Upper lobe of right lung (tissue), 1 donor: ENCODE measurements at places on chromosomes 11 and 22. TPM values are rescaled to one million over a fixed set of nuclear protein-coding genes. Genes with fewer than 3 reads are reported as not detected.

OR51B5 gene
- not detected for total RNA-seq

MIOX gene
- not detected for total RNA-seq

POU2AF3 gene
- total RNA-seq: 1.8 TPM

CDKN1C gene
- total RNA-seq: 42.1 TPM

OR51E2 gene
- not detected for total RNA-seq

BRSK2 gene
- 0.26 TPM for total RNA-seq

MS4A6E gene
- total RNA-seq: not detected

APOL1 gene
- total RNA-seq: 92.8 TPM

DNA sequence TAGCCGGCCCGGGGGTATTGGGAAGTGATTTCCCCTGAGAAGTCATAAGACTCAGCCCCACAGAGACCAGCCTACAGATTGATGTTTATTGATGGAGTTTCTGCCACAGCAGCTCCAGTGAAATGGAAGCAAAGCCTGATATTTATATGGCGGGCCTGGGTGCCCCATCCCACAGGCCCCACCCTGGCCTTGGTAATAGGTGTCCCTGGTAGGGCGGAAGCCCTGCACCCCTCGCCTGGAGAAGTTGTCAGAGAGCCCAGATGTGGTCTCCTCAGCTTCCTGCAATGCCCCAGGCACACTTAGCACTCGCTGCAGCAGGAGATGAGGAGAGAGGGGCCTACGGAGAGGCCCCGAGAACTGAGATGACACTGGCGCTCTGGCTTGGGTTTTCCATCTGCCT lies 107.4 kb downstream of the MORC2 start:
- H3K4me3 ChIP-seq: no peak overlapping the region
- no peak overlapping the region for H3K27ac ChIP-seq
- H3K4me1 ChIP-seq: no peaks in the 10 kb centered on the region

- H3K36me3 ChIP-seq: peaks cover 89% of the 10 kb centered on the region
- DNase-seq: no peak
- H3K27me3 ChIP-seq: no peaks in the 10 kb centered on the region
- H3K4me3 ChIP-seq: no peak overlapping the region
- no peaks in the 10 kb centered on the region for H3K4me1 ChIP-seq
These were observed 32.2 kb upstream of the APOA1 start for GRCh38 chr11:116869610-116870009.

DNA sequence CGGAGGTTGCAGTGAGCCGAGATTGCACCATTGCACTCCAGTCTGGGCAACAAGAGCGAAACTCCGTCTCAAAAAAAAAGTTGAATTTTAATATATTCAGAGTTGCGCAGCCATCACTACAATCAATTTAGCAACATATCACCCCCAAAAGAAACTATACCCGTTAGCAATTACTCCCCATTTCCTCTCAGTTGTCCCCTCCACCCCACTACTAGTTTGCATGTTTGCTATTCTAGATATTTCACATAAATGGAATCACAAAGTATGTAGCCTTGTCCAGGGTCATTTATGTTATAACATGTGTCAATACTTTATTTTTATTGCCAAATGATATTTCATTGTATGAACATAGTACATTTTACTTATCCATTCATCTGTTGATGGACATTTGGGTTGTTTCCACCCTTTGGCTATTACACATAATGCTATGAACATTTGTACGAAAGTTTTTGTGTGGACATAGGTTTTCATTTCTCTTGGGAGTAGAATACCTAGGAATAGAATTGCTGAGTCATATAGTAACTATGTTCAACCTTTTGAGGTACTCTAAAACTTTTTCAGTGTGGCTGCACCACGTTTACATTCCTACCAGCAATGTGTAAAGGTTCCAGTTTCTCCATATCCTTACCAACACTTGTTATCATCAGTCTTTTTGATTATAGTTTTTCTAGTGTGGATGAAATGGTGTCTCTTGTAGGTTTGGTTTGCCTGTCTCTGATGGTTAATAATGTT lies 2.2 kb downstream of the ZNF143 start:
- H3K27me3 ChIP-seq: no peaks in the 10 kb centered on the region
- peak overlapping the region; percentile 98 for H3K27ac ChIP-seq
- DNase-seq: no peak
- peaks cover 14% of the 10 kb centered on the region for H3K4me1 ChIP-seq
- H3K36me3 ChIP-seq: no peaks in the 10 kb centered on the region
- peak overlapping the region; percentile 74 for H3K4me3 ChIP-seq

GRCh38 chr22:20395907-20396287 lies 1.9 kb downstream of the ZNF74 start:
- H3K27me3 ChIP-seq: no peaks in the 10 kb centered on the region
- H3K36me3 ChIP-seq: peaks cover 2% of the 10 kb centered on the region
- no peak overlapping the region for H3K4me3 ChIP-seq

- no peak overlapping the region for H3K4me3 ChIP-seq
- no peak overlapping the region for H3K27ac ChIP-seq
- H3K4me1 ChIP-seq: no peaks in the 10 kb centered on the region
- no peak for DNase-seq
These were observed 55.3 kb downstream of the ZNF143 start for GRCh38 chr11:9516113-9516512.

DNA sequence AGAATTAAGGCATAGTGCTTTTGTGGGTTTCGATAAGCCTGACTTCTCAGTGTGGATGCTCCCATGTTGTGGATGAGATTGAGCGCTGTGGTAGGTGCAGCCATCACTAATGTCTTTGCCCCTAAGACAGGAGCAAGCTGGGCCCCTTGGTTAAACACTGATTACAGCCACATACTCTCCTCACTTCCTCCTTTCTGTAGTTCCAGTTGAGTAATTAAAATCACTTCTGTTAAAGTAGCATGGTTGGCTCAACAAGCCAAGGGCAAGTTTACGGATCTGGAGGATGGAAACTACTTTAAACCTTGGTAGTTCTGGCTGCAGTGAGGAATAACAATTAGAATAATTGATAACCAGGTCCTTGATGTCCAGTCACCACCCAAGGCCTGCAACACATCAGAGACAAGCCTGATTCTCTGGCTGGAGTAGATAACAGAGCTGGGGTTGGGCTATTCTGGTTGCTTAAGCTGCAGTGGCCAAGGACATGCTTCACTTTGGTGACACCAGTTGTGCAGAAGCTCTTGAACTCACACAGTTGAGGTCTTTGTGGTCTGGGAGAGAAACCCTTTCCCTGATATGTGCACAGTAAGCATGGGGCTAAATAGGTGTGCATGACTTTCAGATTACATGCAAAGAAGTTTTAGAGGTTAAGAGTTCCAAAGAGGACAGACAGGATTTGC lies 81.3 kb downstream of the KIRREL3 start:
- no peaks in the 10 kb centered on the region for H3K4me1 ChIP-seq
- DNase-seq: no peak
- H3K36me3 ChIP-seq: no peaks in the 10 kb centered on the region
- no peak overlapping the region for H3K4me3 ChIP-seq
- H3K27ac ChIP-seq: no peak overlapping the region

GRCh38 chr11:84437071-84437980 lies 1151.2 kb upstream of the CCDC90B start:
- no peak overlapping the region for H3K27ac ChIP-seq
- H3K36me3 ChIP-seq: no peaks in the 10 kb centered on the region
- no peaks in the 10 kb centered on the region for H3K4me1 ChIP-seq
- H3K27me3 ChIP-seq: no peaks in the 10 kb centered on the region
- peak; percentile 64 for DNase-seq

DNA sequence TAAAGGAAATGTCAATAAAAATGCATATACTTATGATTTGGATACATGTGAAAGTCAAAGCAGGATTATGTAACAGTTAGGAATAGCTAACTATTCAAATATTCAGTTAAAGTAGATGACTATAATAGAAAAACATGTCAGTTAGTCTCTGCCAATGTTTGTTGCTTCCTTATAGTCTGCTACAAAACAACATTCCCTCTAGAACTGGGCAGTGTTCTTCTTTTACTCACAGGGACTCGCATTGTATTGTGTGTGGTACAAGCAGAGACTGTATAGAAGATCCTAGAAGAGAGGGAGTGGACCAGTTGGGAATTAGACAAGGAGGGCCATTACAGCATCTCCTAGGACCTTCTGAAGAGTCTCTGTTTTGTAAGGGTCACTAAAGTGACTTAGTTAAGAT lies 10.6 kb downstream of the ACAT1 start:
- no peaks in the 10 kb centered on the region for H3K27me3 ChIP-seq
- peaks cover 46% of the 10 kb centered on the region for H3K36me3 ChIP-seq
- no peak for DNase-seq
- peaks cover 5% of the 10 kb centered on the region for H3K4me1 ChIP-seq
- H3K27ac ChIP-seq: peak overlapping the region; percentile 4

DNA sequence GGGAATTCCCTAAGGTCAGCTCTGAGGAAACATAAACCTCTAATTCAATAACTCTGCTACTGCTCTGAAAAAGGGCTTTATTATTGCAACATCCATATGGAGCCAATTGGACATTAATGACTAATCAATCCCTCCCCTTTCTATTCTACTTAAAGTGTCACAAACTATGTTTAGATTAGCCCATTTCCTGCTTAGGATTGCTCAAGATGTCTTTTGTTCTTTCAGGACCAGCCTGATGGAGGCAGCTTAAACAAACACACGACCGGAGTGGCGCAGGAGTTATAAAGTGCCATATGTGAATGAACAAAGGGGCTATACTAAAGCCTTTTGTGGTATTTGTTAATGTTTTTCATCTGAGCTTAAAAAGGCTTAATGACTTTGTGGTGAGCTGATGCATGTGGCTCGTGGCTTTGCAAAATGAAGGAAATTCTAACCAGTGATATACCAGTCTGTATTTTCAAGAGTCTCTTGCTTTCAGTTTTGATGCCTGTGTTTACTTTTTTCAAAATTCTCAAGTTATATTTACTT lies 354.4 kb downstream of the SOX6 start:
- H3K27me3 ChIP-seq: no peaks in the 10 kb centered on the region
- H3K4me1 ChIP-seq: peaks cover 7% of the 10 kb centered on the region
- peak overlapping the region; percentile 32 for H3K27ac ChIP-seq
- no peak overlapping the region for H3K4me3 ChIP-seq

DNA sequence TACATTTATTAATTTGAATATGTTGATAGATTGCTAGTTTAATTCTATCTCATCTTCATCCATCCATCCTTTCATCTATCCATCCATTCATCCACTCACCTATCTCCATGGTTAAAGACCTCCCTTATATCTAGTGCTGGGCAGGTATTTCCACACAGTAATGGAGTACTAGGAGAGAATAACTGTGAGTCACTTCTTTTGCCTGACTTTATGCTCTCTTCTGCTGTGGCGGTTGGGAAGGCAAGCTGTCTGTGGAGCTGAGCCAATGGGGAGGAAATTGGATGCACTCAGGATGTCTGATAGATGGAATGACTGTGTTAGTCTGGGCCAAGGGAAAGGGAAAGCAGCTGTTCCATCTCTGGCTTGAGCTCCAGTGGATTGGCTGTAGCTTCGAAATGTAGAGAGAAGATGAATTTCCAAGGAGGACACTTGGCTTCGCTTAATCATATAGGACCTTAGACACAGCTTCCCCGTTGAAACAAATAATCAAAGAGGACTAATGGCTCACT lies 60.3 kb downstream of the NELL1 start:
- no peak overlapping the region for H3K27ac ChIP-seq
- no peaks in the 10 kb centered on the region for H3K36me3 ChIP-seq
- H3K4me1 ChIP-seq: no peaks in the 10 kb centered on the region
- no peak for DNase-seq

GRCh38 chr22:28395920-28396753 lies 283.5 kb downstream of the TTC28 start:
- H3K27me3 ChIP-seq: no peaks in the 10 kb centered on the region
- H3K27ac ChIP-seq: no peak overlapping the region
- H3K36me3 ChIP-seq: no peaks in the 10 kb centered on the region

- peaks cover 8% of the 10 kb centered on the region for H3K4me1 ChIP-seq
- no peak overlapping the region for H3K27ac ChIP-seq
- DNase-seq: no peak
- H3K27me3 ChIP-seq: no peaks in the 10 kb centered on the region
- no peak overlapping the region for H3K4me3 ChIP-seq
- no peaks in the 10 kb centered on the region for H3K36me3 ChIP-seq
These were observed 3.8 kb upstream of the CAPN5 start for GRCh38 chr11:77062924-77063323.

- no peaks in the 10 kb centered on the region for H3K4me1 ChIP-seq
- no peak overlapping the region for H3K27ac ChIP-seq
- no peaks in the 10 kb centered on the region for H3K36me3 ChIP-seq
These were observed 1168.1 kb downstream of the LRRC4C start for GRCh38 chr11:40291329-40291728.

DNA sequence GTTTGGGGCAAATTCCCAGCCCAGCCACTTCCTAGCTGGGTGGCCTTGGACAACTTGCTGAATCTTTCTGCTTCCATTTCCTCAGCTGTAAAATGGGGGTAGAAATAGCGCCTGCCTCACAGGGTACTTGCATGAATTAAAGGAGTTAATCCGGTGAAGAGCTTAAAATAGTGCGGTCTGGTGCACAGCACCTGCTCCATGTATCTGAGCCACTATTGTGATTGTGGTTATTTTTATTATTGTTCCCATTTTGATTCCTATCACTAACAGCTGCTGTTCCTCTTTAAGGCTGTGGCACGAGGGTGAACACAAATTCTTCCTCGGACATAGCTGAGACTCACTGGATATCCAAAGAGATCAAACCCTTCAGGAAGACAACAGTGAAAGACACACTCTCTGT lies 46.9 kb upstream of the TP53I11 start:
- no peak overlapping the region for H3K27ac ChIP-seq
- H3K27me3 ChIP-seq: no peaks in the 10 kb centered on the region
- DNase-seq: no peak
- H3K4me1 ChIP-seq: no peaks in the 10 kb centered on the region

- no peak for DNase-seq
- no peak overlapping the region for H3K27ac ChIP-seq
- H3K36me3 ChIP-seq: no peaks in the 10 kb centered on the region
These were observed 153.6 kb downstream of the MAML2 start for GRCh38 chr11:96189351-96189750.
